Activated T-cell treated with anti-CD3 and anti-CD28 coated beads, Interleukin-2, amount 50 U/mL, for 4 hours (primary cell): ENCODE measurements at places on chromosomes 6 and 20. TPM values are rescaled to one million over a fixed set of nuclear protein-coding genes. Genes with fewer than 3 reads are reported as not detected.

HAO1 gene
- total RNA-seq = not detected

TRIM40 gene
- not detected for total RNA-seq

NELFCD gene
- total RNA-seq = 128 TPM

FHL5 gene
- not detected for total RNA-seq

LCA5 gene
- 0.21 TPM for total RNA-seq

SMOC2 gene
- 0.10 TPM for total RNA-seq

MDN1 gene
- total RNA-seq = 74.7 TPM

PLN gene
- total RNA-seq = not detected

TCP11 gene
- not detected for total RNA-seq

SLC2A10 gene
- total RNA-seq = not detected

SOX18 gene
- 0.24 TPM for total RNA-seq

SYTL3 gene
- 38.5 TPM for total RNA-seq

TFAP2D gene
- total RNA-seq = not detected

SGK2 gene
- 0.32 TPM for total RNA-seq

NNAT gene
- total RNA-seq = 0.42 TPM

GSTA3 gene
- total RNA-seq = not detected

BMP6 gene
- not detected for total RNA-seq

SLC35B2 gene
- total RNA-seq = 35.0 TPM

LAMP5 gene
- total RNA-seq = not detected

MRPS26 gene
- total RNA-seq = 117 TPM

SGK1 gene
- total RNA-seq = 40.4 TPM

MEI4 gene
- not detected for total RNA-seq

SFT2D1 gene
- total RNA-seq = 60.7 TPM

ZNF391 gene
- total RNA-seq = 2.5 TPM

HLA-DQA2 gene
- total RNA-seq = 0.41 TPM

BNIP5 gene
- not detected for total RNA-seq

OR2H2 gene
- not detected for total RNA-seq

FAM209A gene
- 1.4 TPM for total RNA-seq
